ENCODE measurements at places on chromosomes 5 and 9. TPM values are rescaled to one million over a fixed set of nuclear protein-coding genes. Genes with fewer than 3 reads are reported as not detected.

The LHX3 gene
- not detected for total RNA-seq

The IFNA13 gene
- not detected for total RNA-seq

DNA sequence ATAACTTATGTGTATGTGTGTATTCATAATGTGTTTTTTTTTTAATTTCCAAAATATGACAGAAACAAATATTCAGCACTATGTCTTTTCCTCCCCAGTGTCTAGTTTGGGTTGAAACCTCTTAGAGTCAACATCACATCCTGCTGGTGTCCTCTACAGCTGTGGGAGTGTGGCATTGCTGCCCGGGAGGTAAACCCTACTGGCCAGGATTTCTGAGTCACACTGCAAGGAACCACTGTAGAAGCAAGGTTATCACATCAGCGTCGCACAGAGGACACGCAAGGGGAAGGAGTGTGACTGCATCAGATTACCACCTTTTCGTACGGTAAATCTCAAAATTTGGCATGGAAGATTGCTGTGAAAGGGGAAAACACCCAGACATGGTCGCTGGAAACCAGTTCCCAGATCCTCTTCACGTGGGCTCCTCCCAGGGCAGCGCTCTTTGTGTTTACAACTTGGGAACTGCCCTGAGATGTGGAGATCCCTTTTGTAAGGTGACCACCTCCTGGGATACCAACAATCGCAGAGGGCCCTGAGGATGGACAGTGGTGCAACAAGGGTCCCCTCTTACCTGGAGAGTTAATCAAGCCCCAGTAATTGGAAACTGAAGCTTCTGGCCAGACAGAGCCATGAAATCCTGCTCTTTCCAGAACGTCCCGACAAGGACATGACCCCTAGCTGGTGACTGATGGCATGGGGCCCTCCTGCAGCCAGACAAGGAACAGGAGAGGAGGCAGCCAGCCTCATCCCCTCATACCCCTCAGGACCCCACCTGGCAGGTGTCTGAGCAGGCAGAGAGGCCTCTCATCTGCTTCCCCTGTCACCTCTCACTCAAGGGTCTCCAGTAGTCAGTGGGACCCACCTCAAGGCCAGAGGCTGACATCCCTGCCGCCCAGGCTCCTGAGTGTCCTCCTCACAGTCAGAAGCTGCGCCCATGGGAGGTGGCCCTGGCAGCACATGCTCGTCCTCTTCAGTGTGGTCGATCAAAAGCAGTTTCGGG is 194.7 kb downstream of the MED10 start:
- H3K27me3 ChIP-seq = no peaks in the 10 kb centered on the region
- H3K4me1 ChIP-seq = no peaks in the 10 kb centered on the region
- no peak overlapping the region for H3K27ac ChIP-seq
- no peak overlapping the region for H3K4me3 ChIP-seq
- no peaks in the 10 kb centered on the region for H3K36me3 ChIP-seq

DNA sequence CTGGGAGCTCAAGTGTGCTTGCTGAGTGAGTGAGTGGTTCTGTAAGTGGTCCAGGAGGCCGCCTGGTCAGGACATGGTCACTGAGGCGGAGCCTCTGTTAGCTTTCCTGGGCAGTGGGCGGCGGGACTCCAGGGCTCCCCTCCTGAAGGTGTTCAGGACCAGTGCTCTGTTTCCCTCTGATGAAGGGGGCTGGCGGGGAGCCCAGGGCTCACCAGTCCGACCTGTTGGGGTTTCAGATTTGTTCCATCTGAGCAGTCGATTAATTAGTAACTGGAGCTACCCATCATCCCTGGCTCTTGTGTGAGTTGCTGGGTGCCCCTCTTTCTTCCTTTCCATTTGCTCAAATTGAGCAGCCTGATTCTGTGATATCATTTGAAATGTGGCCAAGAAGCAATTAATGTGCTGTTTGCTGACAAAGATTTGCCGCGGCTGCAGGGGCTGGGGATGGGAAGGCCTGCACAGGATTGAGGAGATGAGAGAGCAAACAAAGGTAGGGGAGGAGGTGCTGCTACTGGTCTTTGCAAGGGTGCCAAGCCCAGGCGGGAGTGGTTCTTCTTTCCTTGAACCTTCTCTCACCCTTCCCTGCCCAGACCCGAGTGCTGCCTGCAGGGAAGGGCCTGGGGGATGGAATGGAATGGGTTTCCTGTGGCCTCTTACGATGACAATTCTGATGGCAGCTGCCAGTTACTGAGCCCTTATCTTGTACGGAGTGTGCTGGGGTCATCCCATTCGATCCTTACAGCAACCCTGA is 92.8 kb upstream of the PITX1 start:
- H3K4me1 ChIP-seq = no peaks in the 10 kb centered on the region
- no peak overlapping the region for H3K27ac ChIP-seq
- DNase-seq = no peak
- H3K36me3 ChIP-seq = no peaks in the 10 kb centered on the region
- H3K27me3 ChIP-seq = no peaks in the 10 kb centered on the region
- H3K4me3 ChIP-seq = no peak overlapping the region

GRCh38 chr5:2991884-2992283 is 240.4 kb upstream of the IRX2 start:
- H3K27me3 ChIP-seq = no peaks in the 10 kb centered on the region
- no peak overlapping the region for H3K27ac ChIP-seq
- H3K36me3 ChIP-seq = no peaks in the 10 kb centered on the region

- H3K27me3 ChIP-seq = no peaks in the 10 kb centered on the region
- no peak for DNase-seq
- H3K4me1 ChIP-seq = no peaks in the 10 kb centered on the region
- no peak overlapping the region for H3K4me3 ChIP-seq
- H3K27ac ChIP-seq = no peak overlapping the region
- no peaks in the 10 kb centered on the region for H3K36me3 ChIP-seq
These were observed 185.4 kb downstream of the GABBR2 start for GRCh38 chr9:98523231-98523901.

DNA sequence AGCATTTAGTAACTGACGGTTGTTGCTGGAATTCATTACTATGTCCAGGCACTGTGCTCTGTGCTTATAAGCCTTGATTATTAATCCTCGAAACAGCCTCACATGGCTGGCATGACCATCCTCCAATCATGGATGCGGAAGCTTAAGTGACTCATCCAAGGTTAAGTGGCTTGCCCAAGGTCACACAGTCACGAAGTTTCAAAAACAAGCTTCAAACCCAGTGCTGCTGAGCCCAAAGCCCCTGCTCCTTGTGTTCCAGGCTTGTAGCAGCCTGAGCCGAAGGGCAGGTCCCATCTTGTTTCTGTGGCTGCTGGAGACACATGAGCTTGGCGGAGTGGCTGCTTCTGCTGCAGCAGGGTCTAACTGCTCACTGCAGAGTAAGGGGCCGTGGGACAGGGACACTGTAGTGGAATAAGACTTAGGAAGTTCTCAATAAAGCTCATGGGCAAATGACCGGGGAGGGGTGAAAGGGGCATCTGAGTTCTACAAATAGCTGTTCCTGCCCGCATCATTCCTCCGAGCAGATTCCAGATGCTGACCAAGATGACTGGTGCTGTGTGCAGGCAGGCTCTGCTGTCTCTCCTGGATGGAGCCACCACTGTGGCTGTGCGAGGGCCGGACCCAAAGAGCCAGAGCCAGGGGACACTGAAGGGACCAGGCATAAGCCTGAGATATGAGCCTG is 32.4 kb downstream of the WHRN start:
- no peak overlapping the region for H3K27ac ChIP-seq
- H3K4me1 ChIP-seq = no peaks in the 10 kb centered on the region
- no peaks in the 10 kb centered on the region for H3K36me3 ChIP-seq

- no peaks in the 10 kb centered on the region for H3K27me3 ChIP-seq
- no peaks in the 10 kb centered on the region for H3K36me3 ChIP-seq
- H3K27ac ChIP-seq = peak overlapping the region; percentile 100
- peak overlapping the region; percentile 94 for H3K4me3 ChIP-seq
- peaks cover 55% of the 10 kb centered on the region for H3K4me1 ChIP-seq
These were observed 733 bp downstream of the HSPA4 start for GRCh38 chr5:133052317-133053175.

All from left lung (tissue), 14 donors.